ENCODE measurements at places on chromosomes 1 and 21. TPM values are rescaled to one million over a fixed set of nuclear protein-coding genes. Genes with fewer than 3 reads are reported as not detected.

The SRGAP2B gene
- total RNA-seq: 48.8 TPM

The ATP5PF gene
- total RNA-seq: 46.6 TPM

The KCNA3 gene
- total RNA-seq: 5.6 TPM

The KCNN3 gene
- not detected for total RNA-seq

The S100A3 gene
- 1.8 TPM for total RNA-seq

The KIF26B gene
- total RNA-seq: 6.9 TPM

The ASCL5 gene
- total RNA-seq: under 0.01 TPM

The KCNH1 gene
- 0.17 TPM for total RNA-seq

The PSRC1 gene
- total RNA-seq: 8.3 TPM

The CA14 gene
- total RNA-seq: not detected

The FNBP1L gene
- total RNA-seq: 11.6 TPM

The OPN3 gene
- 32.5 TPM for total RNA-seq

The PRR9 gene
- not detected for total RNA-seq

The GRHL3 gene
- not detected for total RNA-seq

The FAM78B gene
- 0.33 TPM for total RNA-seq

The CDA gene
- not detected for total RNA-seq

The RNU1-2 gene
- 3,997 TPM for total RNA-seq

The OVAAL gene
- total RNA-seq: not detected

The PGLYRP3 gene
- total RNA-seq: not detected

The RGS4 gene
- total RNA-seq: 36.5 TPM

The KCNC4 gene
- 0.51 TPM for total RNA-seq

The APCS gene
- total RNA-seq: not detected

The TMEM125 gene
- not detected for total RNA-seq

Data from fibroblast of lung (primary cell).